K562 (cell line): ENCODE measurements at places on chromosomes 2 and 18.

GRCh38 chr2:9174771-9175437 lies 31.7 kb upstream of the ASAP2 start:
- H3K27ac ChIP-seq, result no peak overlapping the region
- peaks cover 31% of the 10 kb centered on the region for H3K27me3 ChIP-seq
- H3K4me3 ChIP-seq, result no peak overlapping the region
- H3K36me3 ChIP-seq, result no peaks in the 10 kb centered on the region

DNA sequence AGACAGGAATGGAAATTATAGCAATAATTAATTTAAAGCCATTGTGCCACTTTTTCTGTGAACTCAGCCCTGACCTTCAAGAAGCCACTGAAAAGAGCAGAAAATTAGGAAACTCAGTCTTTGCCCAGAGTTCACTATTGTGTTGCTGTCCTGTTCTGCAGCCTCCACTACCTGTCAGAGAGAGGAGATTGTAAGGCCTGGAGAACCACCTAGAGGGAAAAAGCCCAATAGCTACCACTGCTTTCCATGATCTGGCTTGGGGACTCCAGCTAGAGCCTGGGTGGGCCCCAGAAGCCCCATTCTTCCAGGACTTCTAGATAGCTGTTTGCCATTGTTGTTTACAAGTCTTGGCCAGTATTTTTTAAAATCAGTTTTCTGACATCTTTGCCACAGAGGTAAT lies 176.1 kb upstream of the KLF7 start:
- no peaks in the 10 kb centered on the region for H3K27me3 ChIP-seq
- no peaks in the 10 kb centered on the region; the same call in 2 of the 3 replicates for H3K4me1 ChIP-seq
- no peak for DNase-seq
- H3K27ac ChIP-seq, result no peak overlapping the region
- no peak overlapping the region for H3K4me3 ChIP-seq

DNA sequence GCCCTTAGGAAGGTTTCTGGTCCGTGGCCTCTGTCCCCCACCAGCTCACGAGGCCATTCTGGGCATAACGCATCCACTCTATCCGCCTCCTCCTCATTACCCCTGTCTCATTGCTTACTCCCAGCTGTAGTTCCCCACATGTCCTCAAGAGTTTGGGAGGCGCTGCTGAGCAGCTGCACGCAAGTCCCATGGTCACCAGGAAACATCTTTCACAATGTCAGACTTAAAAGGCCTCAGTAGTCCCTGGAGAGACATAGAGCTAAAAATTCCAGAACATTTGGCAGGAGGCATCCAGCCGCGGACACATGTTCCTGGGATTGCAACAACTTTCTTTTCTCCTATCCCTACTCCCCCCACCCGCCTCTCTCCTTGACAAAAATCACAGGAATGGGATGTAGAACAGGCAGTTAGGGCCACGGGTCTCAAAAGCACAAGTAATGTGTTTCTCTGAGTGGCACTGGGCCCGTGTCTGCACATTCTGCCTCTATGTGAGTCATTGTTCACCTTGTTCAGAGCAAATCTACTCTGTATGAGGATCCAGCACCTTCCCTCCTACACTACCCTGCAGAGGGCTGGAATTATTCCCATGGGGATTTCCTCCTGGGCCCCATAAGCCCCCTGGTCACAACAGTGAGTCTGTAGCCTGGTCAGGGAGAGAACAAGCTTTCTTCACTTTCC lies 8.1 kb downstream of the LBH start:
- H3K4me3 ChIP-seq, result no peak overlapping the region
- H3K36me3 ChIP-seq, result peaks cover 11% of the 10 kb centered on the region; the same call in 2 of the 3 replicates
- no peaks in the 10 kb centered on the region for H3K27me3 ChIP-seq
- H3K4me1 ChIP-seq, result peaks cover 15% of the 10 kb centered on the region; the same call in 1 of the 2 replicates
- no peak overlapping the region; the same call in 2 of the 3 replicates for H3K27ac ChIP-seq

DNA sequence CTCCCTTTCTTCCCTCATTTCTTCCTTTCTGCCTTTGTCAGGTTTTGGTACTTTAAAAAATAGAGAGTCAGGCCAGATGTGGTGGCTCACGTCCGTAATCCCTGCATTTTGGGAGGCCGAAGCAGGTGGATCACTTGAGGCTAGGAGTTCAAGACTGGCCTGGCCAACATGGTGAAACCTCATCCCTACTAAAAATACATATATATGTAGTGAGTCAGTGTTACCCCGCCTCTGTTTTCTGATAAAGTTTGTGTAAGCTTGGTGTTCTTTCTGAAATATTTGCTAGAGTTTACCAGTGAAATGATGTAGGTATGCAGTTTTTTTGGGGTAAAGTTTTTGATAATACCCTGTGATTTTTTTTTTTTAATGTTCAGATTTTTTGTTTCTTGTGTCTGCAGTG lies 58.8 kb downstream of the DGKD start:
- no peak for DNase-seq
- peaks cover 7% of the 10 kb centered on the region; the same call in 1 of the 2 replicates for H3K4me1 ChIP-seq
- H3K27me3 ChIP-seq, result no peaks in the 10 kb centered on the region
- H3K4me3 ChIP-seq, result no peak overlapping the region
- no peak overlapping the region for H3K27ac ChIP-seq

DNA sequence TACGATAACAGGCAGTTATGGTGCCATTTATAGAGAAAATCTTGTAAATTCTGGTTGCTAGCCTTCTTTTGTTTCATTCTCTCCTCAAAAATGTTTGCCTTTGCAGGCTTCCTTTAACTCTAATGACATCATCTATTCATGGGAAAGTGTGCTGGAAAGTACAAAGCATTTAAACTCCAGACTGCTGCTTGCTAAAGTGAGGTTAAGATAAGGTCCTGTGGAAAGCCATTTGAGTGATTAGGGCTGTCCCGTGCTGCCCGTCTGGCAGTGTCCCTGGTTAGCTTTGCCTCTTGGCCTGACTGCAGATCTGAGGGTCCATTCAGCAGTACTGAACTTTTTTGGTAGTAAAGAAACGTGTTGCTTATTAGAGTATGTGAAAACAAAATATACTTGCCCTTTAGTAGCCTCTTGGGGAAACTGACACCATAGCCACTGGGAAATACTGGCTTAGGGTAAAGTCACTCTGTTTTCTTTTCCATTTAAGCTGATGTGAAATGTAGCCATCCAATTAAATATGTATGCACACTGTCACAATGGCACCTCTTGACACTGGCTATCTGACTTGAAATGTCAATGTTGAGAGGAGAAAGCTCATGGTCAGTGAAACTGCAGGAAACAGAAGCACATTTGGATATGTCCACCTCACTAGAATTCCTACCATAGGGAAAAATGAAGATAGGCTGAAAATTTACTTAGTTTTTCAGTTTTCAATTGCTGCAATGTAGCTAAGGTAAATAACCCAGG lies 321.5 kb downstream of the SLC8A1 start:
- no peak overlapping the region for H3K27ac ChIP-seq
- no peaks in the 10 kb centered on the region for H3K36me3 ChIP-seq
- no peaks in the 10 kb centered on the region for H3K4me1 ChIP-seq

DNA sequence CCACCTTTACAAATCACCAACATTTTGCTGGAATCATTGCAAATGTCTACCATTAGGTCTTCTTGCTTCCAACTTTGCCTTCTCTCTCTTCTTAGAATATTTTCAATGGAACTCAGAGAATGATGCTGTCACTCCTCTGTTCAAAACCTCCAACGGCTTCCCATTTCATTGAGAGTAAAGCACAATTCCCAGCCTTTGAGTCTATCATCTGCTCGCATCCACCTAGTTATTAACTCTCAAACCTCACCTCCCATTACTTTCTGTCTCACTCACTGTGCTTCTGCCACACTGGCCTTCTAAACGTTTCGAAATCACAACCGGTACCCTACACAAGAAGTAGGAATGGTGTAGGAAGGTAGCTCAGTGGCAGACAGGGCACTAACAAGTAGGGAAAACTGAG lies 40.0 kb downstream of the ROCK2 start:
- DNase-seq, result no peak
- H3K27me3 ChIP-seq, result no peaks in the 10 kb centered on the region
- H3K27ac ChIP-seq, result no peak overlapping the region
- no peaks in the 10 kb centered on the region for H3K36me3 ChIP-seq
- no peak overlapping the region for H3K4me3 ChIP-seq
- peaks cover 25% of the 10 kb centered on the region for H3K4me1 ChIP-seq

- no peak overlapping the region for H3K27ac ChIP-seq
- no peak for DNase-seq
- H3K4me1 ChIP-seq, result no peaks in the 10 kb centered on the region
- H3K4me3 ChIP-seq, result no peak overlapping the region
- H3K36me3 ChIP-seq, result no peaks in the 10 kb centered on the region
- no peaks in the 10 kb centered on the region for H3K27me3 ChIP-seq
Observed at GRCh38 chr2:52289741-52290140, 1257.8 kb upstream of the NRXN1 start.

DNA sequence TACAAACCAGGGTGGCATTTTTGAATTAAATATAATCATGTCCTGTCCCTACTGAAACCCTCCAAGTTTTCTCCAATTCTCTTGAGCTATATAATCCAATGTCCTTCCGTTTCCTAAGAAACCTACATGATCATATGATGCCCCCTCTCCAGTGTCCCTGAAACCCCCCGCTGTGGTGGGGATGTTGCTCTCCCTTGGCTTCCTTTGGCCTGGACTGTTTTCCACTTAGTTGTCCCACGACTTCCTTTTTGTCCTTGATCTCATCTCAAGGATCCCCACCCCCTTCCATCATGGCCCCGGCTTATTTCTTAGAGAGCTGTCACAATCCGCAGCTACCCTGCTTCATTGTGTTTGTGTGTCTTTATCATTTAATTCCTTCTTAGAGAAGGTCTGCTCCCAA lies 43.8 kb downstream of the TMEM18 start:
- H3K4me3 ChIP-seq, result no peak overlapping the region
- H3K4me1 ChIP-seq, result peaks cover 10% of the 10 kb centered on the region
- no peaks in the 10 kb centered on the region for H3K36me3 ChIP-seq

DNA sequence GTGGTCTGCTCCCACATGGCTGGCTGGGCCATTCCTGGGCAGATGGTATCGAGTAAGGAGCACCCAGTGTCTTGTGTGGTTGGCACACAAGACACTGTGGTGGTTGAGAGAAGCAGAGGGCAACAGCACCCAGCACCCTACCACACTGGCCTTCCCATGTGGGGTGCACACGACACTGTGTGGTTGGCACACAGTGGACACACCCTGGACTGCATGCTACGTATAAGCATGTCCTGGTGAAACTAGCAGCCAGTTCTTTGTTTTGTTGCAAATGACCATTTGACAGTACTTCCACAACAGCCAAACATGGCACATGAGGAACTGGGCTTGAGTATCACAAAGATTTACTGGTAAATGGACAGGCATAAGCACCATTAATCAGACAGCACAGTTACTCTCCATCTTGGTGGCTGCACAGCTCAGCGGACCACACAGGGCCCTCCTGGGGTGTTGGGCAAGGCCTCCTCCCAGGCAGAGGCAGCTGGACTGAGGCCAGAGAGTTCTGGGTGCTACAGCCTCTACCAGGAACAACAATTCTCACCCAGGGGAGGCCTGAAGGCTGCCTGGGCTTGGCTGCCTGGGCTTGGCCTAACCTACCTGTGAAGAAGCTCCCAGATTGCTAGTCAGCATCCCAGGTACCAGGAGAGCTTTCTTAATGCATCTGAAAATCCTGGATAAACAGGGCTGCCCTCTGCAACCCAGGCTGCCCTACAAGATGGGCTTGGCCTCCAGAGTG lies 59.3 kb upstream of the ALPP start:
- H3K36me3 ChIP-seq, result no peaks in the 10 kb centered on the region
- H3K27ac ChIP-seq, result no peak overlapping the region
- no peak overlapping the region for H3K4me3 ChIP-seq
- DNase-seq, result no peak
- no peaks in the 10 kb centered on the region for H3K27me3 ChIP-seq
- peaks cover 27% of the 10 kb centered on the region for H3K4me1 ChIP-seq

DNA sequence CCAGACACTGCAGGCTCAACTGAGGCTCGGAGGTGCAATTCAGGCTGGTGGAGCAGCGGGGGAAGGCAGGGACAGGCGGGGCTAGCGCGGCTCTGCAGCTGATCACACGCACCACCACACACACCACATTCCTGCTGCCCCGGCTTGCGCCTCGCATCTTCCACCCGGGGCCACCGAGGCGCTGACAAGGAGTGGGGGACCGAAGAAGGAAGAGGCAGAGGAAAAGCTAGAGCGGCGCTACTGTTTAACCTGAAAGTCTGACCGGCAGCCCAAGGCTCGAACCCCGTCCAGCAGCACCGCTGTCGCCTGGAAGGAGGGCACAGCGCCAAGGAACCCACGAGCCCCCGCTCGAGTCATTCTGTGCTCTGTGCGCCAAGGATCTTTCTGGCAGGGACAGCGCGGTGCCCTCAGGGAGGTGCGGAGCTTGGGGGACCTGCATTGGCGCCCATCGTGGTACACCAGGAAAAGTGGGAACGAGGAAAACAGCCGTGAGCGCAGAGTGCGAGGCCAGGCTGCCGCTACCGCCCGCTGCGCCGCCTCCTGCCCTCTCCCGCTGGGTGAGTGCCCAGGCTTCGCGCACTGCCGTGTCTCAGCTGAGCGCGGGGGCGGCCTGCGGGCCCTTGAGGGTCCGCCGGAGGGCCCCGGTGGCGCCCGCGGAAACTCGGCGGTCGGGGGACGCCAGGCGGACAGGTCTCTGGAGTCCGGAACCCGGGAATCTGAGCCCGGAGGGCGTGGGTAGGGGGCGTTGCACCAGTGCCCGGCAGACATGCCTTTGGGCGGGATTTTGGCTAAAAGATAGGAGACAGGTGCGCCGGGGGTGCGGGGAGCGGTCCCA lies 860 bp upstream of the KCNJ3 start:
- H3K27ac ChIP-seq, result no peak overlapping the region
- no peaks in the 10 kb centered on the region for H3K4me1 ChIP-seq
- no peak for DNase-seq
- no peak overlapping the region for H3K4me3 ChIP-seq
- no peaks in the 10 kb centered on the region for H3K27me3 ChIP-seq

GRCh38 chr2:174964404-174964803 lies 40.8 kb downstream of the CHN1 start:
- H3K4me3 ChIP-seq, result no peak overlapping the region
- no peaks in the 10 kb centered on the region for H3K4me1 ChIP-seq
- H3K27me3 ChIP-seq, result peaks cover 12% of the 10 kb centered on the region; the same call in 1 of the 2 replicates

DNA sequence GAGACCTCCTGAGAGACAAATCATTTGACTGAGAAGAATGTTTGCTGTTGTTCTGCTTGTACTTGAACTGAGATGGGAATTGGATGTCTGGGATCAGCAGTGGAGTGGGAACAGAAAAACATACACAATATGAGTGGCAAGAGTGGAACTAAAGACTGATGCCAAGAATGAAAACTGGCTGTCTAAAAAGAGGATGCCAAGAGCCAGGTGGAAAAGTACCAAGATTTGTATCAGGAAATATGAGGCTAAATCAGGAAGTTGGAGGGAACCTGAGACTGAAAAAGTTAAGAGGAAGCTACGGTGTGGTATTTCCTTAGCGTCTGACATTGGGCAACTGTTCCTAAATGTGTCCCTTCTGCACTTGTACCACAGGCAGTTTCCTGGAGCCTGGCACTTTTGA lies 440.9 kb upstream of the CELF4 start:
- DNase-seq, result no peak
- no peaks in the 10 kb centered on the region for H3K36me3 ChIP-seq
- H3K27me3 ChIP-seq, result no peaks in the 10 kb centered on the region
- H3K4me1 ChIP-seq, result no peaks in the 10 kb centered on the region
- H3K4me3 ChIP-seq, result no peak overlapping the region

DNA sequence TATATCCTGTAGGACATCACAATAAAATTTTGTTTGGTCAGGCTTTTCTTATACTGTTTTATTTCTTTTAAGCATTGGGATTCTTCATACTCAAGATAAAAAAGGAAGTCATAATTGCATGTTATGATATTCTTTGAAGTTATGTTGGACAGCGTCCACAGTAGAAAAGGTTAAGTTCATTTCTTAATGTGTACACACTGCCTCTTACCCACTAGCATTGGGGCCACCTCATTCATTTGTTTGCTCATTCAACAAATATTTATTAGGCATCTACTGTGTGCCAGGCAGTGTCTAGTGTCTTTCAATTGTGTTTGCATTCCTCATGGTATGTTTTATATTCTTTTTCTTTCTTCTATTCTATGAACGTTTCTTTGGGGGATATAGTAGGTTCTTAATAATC lies 70.2 kb downstream of the PTPRM start:
- H3K27ac ChIP-seq, result no peak overlapping the region
- DNase-seq, result no peak
- no peak overlapping the region for H3K4me3 ChIP-seq
- H3K36me3 ChIP-seq, result no peaks in the 10 kb centered on the region
- no peaks in the 10 kb centered on the region for H3K27me3 ChIP-seq
- no peaks in the 10 kb centered on the region for H3K4me1 ChIP-seq
